ENCODE measurements at places on chromosomes 13 and 19.

DNA sequence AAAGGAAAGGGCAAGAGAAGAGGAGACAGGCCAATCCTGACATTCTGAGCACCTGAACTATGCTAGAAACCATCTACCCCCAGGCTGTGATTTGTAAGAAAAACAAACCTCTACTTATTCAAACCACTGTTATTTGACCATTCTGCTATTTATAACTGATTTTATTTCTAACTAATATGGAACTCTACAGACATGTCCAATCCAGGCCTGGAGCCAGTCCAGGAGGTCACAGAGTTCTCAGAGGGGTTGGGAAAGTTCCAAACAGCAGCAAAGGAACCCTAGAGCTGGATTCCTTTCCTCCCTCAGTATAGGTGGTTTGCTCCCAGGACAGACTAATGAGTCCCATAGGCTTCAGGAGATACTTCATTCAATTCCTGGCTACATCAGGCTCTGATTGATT is 24.2 kb downstream of the SIAH3 start:
- no peak overlapping the region for H3K4me3 ChIP-seq
- no peaks in the 10 kb centered on the region for H3K27me3 ChIP-seq
- H3K27ac ChIP-seq = no peak overlapping the region
- no peaks in the 10 kb centered on the region for H3K4me1 ChIP-seq

GRCh38 chr13:39512687-39513086 is 90.3 kb downstream of the LHFPL6 start:
- no peak for DNase-seq
- peaks cover 7% of the 10 kb centered on the region for H3K4me1 ChIP-seq
- peaks cover 3% of the 10 kb centered on the region for H3K27me3 ChIP-seq
- H3K36me3 ChIP-seq = no peaks in the 10 kb centered on the region

DNA sequence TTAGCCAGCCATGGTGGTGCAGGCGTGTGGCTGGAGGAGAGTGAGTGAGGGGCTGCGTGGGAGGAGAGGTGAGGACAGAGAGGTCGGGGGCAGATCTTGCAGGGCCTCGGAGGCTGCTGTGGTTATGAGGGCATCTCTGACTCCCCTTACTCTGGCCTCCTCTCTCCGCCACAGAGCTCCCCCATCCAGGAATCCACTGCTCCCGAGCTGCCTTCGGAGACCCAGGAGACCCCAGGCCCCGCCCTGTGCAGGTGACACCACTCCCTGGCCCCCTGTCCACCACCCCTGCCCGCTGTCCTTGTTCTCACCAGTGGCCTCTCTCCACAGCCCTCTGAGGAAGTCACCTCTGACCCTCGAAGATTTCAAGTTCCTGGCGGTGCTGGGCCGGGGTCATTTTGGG is 7.8 kb downstream of the PTGER1 start:
- peaks cover 11% of the 10 kb centered on the region for H3K36me3 ChIP-seq
- H3K4me1 ChIP-seq = no peaks in the 10 kb centered on the region
- H3K4me3 ChIP-seq = no peak overlapping the region
- H3K27me3 ChIP-seq = peaks cover 12% of the 10 kb centered on the region
- no peak for DNase-seq

- no peak for DNase-seq
- no peak overlapping the region for H3K4me3 ChIP-seq
These were observed 20.4 kb downstream of the AMER2 start for GRCh38 chr13:25151626-25152195.

DNA sequence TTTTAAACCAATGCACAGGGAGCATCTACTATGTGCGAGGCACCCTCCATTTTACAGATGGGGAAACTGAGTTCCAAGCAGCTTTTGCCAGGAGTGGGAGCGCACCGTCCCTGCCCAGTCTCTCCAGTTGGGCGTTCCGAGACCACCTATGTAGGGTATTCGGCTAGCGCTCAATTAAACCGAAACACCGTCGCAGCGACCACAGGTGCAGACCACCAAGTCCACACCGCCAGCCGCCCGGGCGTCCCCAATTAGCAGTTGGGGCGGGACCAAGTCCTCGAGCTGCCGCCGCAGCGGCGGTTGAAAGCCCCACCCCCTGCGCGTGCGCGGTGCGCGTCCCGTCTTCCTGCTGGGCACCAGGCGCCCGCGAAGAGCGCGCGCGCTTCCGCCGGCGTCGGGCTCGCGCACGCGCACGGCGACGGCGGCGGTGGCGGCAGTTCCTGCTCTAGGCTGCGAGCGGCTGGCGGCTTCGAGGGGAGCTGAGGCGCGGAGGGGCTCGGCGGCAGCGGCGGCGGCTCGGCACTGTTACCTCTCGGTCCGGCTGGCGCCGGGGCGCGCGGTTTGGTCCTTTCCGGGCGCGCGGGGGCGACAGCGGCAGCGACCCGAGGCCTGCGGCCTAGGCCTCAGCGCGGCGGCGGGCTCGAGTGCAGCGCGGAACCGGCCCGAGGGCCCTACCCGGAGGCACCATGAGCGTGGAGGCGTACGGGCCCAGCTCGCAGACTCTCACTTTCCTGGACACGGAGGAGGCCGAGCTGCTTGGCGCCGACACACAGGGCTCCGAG is at the start of gene UPF1:
Gene UPF1, plus strand, starts transcription at position 436 of the 782 bp plus-strand sequence. Its CDS starts 251 bp downstream, at position 687.
- peaks cover 27% of the 10 kb centered on the region for H3K4me1 ChIP-seq
- H3K27ac ChIP-seq = peak within 1 kb of the TSS; percentile 77
- H3K36me3 ChIP-seq = peaks cover 13% of the 10 kb centered on the region
- peaks cover 2% of the 10 kb centered on the region for H3K27me3 ChIP-seq
- H3K4me3 ChIP-seq = peak within 1 kb of the TSS; percentile 98

Data from endothelial cell (in vitro differentiated cells).